Tibial nerve (tissue), 4 donors: ENCODE measurements at places on chromosomes 1 and 21.

DNA sequence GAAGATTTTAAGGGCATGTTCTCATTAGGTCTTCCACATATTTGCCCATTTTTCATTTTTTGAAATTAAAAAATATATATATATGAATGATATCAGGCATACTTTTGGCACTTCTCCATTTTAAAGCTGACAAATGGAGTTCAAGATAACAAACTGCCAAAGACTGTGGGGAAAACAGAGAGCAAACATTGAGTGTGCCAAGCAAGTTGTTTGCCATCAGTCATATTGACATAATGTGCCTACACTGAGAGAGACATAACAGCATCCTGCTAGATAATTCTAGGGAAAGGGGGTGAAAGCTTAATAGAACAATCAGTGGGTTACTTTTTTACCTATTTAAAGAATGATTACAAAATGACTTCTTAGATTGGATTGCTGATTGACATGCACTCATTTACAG lies 529.4 kb upstream of the CXADR start:
- no peak for DNase-seq

DNA sequence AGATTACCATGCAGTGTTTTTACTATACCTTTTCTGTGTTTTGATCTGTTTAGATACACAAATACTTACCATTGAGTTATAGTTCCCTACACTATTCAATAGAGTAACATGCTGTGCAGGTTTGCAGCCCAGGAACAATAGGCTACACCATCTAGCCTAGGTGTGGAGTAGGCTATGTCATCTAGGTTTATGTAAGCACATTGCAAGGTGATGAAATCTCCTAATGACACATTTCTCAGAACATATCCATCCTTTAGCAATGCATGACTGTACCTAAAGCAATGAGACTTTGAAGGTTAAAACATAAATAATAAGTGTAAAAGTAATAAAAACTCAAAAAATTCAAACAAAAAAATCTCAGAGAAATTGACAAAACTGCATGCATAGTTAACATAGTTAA lies 358.6 kb downstream of the USH2A start:
- no peak for DNase-seq

GRCh38 chr1:200302921-200303290 lies 106.9 kb downstream of the ZNF281 start:
- no peak for DNase-seq

DNA sequence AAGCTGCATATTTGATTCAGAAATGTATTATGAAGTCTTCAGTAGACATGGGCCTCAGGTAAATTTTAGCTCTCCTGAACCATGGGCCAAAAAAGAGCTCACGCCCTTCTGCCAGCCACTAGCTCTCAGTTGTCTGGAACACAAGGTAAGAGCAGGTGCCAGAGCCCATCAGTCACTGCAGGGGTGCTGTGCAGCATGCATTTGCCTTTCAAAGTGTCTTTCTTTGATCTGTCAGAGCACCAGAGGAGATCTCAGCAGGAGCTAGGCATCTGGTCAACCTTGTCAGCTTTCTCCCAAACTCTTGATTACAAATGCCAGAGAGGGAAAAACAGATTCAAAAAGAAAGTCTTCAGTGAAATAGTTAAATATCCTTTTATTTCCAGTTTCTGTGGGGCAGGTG lies 332.3 kb downstream of the COL11A1 start:
- DNase-seq: no peak

DNA sequence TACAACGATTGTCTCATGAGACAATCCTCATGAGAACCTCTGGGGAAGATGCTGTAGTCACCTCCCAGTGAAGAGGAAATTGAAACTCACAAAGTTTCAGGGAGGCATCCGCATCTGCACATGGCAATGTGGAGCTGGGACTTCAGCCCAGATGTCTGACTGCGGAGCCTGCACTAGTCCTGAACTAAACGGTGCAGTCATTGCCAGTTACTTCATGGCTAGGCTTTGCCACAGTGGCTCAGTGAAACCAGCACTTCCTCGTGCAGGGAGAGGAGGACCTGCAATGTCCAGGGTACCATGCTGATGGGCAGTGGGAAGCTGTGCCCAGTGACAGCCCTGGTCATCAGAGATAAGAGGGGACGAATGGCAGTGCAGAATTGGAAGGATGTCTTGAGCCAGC lies 40.7 kb upstream of the ETS2 start:
- DNase-seq: no peak

GRCh38 chr1:160539990-160540858 lies 17.2 kb upstream of the SLAMF6 start:
- no peak for DNase-seq

DNA sequence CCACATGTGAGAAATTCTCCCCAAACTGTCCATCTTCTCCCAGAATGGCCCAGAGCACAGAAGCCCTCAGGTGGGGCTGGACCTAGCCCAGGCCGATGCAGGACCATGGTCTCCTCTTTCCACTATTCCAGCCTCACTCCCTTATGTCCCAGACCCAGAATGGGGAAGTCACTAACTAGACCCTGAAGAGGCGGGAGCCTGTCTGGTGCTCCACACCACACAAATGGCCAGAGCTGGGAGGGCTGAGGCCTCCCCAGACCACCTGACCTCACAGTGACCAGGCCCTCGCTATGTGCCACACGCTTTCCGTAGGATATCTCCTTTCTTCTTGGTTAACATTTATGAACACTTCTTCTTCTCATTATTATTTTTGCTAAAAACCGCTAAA lies 54.9 kb upstream of the EDN2 start:
- DNase-seq: no peak

DNA sequence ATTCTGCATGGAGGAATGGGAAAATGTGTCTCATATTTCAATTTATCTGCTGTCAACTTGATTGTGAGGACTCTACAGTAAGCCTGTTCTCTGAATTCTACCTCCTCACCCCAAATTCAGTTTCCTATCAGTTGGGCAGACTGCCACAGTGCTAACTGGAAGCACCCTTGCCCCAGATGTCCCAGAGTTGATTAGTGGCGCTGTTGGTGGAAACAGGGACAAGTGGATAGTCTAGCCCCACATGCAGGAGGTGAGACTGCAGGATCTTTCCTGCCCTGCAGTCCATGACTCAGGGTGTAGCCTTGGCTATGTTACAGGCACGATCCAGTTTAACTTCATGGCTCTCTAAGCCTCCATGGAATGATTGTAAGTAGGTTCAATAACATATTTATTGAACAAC lies 22.1 kb downstream of the ADAM30 start:
- DNase-seq: no peak

DNA sequence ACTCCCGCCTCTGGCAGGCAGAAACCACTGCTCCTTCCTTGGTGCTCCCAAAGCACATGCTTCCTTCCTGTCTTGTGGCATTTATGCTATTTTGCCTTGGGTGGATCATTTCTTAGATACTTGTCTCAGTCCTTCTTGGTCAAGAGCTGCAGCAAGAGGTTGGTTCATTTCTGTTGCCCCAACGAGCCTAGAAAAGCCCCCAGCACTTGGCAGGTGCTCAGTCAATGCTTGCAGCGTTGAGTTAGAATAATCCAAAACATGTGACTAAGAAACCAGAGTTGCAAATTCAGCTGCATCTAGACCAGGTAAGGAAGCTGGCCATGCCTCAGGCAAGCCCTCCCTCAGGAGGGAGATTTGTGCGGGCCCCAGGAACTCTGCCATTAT lies 42.4 kb upstream of the TENT5C start:
- DNase-seq: no peak

GRCh38 chr1:3914331-3914851 lies 14.3 kb upstream of the C1orf174 start:
- no peak for DNase-seq

DNA sequence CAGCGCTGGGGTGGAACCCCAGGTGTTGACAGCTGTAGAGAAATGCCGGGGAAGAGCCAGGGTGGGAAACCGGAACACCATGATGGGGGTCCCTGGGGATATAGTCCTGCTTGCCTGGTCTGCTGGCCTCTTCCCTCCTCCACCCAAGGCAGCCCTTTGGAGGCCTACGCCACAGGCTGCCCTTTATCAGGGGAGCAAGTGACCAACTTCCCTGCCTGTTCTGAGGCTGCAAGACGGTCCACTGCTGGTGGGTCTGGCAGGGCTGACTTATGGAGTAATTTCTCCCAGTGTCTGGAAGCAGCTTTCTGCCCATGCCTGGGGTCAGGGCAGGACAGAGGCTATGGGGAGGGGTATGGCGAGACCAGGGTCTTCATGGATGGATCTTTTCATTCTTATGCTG lies 50.8 kb upstream of the EDN2 start:
- DNase-seq: no peak

- no peak for DNase-seq
Measured at GRCh38 chr1:7407980-7408770, 362.9 kb upstream of the VAMP3 start.

GRCh38 chr1:225750875-225751824 lies 26.5 kb upstream of the SRP9 start:
- DNase-seq: no peak

GRCh38 chr21:14594967-14595366 lies 48.9 kb upstream of the SAMSN1 start:
- DNase-seq: no peak

DNA sequence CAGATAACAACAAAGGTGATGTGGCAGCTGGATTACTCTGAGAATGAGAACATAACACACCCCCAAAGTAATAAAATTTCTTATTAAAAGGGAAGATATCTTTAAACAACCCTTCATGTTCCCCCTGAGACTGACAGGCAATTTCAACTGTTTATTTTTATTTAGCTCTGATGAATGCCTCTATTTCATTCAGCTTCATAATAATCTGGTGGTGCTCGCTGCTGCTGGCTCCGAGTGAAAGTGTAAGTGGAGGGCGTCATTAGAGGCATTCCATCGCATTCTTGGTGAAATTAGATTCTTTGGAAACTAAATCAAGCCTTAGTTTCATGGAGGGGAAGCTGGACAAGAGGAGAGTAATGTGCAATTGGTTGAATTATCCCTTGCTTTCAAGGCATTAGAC lies 128.9 kb downstream of the GRIK1 start:
- DNase-seq: no peak

DNA sequence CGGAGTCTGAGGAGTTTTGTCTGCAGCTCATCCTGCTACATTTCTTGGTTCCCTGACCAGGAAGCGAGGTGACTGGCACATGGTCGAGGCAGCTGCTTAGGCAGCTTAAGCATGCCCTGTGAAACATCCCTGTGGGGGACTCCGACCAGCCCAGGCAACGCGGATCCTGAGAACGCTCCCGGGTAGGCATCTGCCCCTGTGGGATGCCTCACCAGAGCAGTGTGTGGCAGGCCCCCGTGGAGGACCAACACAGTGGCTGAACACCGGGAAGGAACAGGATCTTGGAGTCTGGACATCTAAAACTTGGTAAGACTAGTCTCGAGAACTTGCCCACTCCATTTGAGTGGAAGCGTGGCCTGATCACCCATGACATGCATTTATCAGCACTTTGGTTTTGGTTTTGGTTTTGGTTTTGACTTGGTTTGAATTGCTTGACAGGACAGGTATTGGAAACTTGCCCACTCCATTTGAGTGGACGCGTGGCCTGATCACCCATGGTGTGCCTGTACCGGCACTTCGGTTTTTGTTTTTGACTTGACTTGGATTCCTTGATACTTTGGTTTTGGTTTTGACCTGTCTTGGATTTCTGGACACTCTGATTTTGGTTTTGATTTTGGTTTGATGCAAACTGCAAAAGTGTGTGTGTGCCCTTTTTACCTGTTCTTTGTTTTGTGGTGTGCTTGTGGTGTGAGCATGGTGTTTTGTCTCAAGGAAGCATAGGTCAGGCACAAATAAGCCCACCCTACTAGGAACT lies 12.2 kb upstream of the NEK2 start:
- no peak for DNase-seq

- no peak for DNase-seq
Measured at GRCh38 chr1:1867164-1867563, 23.7 kb downstream of the GNB1 start.

GRCh38 chr1:18407166-18408045 lies 73.3 kb upstream of the KLHDC7A start:
- DNase-seq: no peak

DNA sequence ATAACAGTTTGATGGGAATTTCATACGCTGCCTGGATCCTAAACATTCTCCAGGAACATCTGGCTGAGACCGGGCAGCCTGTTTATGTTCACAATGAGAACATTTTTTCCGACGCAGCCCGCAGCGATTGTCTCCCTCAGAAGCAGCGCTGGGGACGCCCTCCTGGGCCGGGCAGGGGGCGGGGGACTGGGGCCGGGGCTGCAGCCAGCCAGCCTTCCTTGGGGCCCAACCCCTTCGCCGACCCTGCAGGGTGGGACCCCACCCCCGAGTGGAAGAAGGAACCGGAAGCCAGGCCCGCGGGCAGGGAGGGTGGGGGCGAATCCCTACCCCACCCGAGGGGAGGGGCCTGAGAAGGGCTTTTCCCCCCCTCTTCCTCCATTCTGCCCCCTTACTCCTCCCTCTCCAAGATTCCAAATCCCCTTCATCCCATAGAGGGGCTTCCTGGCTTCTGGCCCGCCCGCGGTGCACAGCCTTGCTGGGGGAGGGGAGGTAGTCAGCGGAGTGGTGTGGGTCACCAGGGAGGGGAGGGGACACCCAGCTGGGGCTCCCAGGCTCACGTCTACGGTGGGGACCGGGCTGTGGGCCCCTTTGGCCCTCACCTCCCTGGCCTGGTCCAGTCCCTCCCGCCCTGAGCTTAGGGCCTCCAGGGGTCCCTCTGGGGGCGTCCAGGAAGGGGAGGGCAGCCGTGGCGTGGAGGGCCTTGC lies 60.6 kb downstream of the WNT9A start:
- peak; percentile 55 for DNase-seq

DNA sequence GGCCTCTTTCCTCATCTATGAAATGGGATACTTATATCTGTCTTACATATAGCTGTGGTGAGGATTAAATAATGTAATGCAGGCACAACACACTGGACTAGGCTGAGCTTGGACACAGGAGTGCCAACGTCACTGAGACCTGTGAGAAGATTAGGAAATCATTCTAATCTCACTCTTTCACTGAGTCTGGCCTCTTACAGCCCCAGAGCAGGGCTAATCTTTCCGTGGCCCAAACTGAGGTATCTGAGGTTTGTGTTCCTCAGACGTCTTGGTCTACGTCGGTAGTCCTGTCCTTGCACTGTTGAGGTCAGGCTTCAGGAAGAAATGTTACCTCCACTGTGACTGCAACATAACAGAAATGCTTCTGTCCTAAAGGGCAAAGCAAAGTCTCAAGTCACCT lies 22.6 kb upstream of the A3GALT2 start:
- DNase-seq: no peak

DNA sequence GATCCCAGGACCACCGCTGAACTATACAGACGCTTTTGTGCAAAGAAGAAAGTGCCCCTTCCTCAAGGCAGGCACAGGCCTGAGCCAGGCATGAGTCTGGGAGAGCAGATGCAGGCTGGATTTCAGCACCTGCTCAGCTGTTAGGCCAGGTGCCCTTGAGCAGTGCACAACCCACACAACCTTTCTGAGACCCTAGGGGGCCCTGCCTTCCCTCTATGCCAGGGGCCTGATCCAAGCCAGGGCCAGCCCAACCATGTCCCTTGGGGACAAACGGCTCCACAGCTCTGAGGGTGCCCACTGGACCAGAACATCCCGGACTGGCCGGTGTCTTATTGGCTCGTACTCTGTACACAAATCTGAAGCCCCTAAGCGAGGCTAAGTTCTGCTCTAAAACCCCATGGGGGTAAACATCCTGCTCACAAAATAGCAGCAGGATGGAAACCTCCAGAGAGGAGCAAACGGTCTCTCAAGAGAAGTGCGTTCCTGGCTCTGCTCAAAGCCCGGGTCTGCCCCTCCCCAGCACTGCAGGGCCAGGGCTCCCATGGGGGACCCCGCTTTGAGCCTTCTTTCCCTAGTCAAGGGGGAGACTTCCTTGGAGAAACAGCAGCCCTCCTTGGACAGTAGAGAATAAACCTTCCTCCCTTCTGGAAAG lies 275.1 kb downstream of the NPHP4 start:
- DNase-seq: no peak
